ENCODE measurements at places on chromosomes 4 and X. TPM values are rescaled to one million over a fixed set of nuclear protein-coding genes. Genes with fewer than 3 reads are reported as not detected.

- no peak for DNase-seq
Measured at GRCh38 chr4:39814403-39815185, 116.7 kb downstream of the UBE2K start.

DNA sequence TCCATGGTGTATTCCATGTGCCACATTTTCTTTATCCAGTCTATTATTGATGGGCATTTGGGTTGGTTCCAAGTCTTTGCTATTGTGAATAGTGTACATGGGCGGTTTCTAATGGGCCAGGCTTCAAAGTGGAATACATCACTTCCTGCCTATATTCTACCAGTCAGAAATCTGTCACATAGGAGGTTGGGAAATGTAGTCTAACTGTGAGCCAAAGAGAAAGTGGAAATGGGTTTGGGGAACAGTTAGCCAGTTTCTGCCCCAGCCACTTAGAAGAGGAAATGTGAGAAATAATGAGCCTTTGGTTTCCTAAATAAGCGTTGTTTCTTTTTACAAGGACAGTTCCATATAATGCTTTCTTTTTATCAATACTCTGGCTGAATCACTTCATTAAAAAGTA lies 85.1 kb upstream of the AP1S2 start:
- DNase-seq = no peak

- no peak for DNase-seq
Measured at GRCh38 chrX:17374619-17375366, at the start of gene NHS. TSS of gene NHS (plus strand) at chrX:17375200. CDS start at chrX:17375758, 558 bp downstream.

DNA sequence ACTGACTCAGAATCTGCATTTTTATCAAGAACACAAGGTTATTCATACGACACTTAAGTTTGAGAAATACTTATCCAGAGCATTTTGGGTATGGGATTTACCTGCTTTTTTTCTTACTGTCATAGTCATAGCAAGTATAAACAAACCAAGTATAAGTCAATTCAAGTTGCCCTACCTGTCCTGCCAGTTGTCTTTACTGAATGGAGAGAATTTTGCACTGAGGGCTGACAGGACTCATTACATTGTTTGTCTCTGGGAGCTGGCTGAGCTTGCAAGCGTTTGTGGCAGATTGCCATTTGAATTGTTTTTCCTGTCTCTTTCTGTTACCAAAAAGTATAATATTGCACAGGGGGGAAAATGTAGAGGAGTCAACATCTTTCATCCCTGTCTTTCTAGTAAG lies 278.9 kb upstream of the MAGEC2 start:
- DNase-seq = no peak

Gene IL21
- not detected for polyA plus RNA-seq

Gene SLC4A4
- 73.7 TPM for polyA plus RNA-seq

Gene SHOX
- polyA plus RNA-seq = 0.17 TPM

Data from renal cortex interstitium (tissue), 15 donors.